ENCODE measurements at places on chromosomes 5 and 9.

DNA sequence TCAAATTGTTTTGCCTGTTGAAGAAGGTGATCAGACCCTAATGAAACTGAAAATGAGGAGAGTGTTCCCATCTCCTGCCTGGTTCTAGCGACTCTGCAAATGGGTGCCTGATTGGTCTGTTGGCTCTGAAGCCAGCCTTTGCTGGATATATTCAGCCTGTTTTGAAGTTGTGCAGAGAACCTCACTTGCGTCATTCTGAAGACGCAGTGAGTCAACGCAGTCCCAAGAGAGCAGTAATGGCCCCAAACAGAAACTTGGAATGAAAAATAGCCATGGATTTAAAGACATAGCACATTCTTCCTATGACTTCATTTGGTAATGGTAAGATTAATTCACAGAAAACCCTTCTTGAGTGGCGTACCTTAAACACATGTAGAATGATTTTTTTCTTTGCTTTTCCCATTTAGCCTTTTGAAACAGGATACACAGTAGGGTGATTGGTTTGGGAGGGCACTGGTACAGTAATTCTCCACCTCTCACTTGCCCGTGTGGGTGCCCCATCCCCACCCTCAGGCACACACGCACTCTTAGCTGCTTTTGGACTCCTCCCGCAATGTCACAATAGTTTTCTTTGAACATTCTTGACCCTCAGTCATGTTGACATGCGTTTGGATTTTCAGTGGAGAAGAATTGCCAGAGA, 54.1 kb upstream of the ABL1 start:
- DNase-seq = peak; percentile 92

DNA sequence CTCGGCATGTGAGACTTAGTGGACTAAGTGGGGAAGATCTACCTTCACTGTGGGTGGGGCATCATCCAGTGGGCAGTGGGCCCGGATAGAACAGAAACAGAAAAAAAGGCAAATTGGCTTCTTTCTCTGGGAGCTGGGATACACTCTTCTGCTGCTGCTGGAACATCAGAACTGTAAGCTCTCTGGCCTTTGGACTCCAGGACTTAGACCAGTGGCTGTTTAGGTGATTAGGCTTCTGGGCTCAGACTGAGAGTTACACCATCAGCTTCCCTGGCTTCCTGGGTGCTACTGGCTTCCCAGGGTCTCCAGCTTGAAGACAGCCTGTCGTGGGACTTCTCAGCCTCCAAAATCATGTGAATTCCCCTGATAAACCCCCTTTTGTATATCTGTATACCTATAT, 122.7 kb upstream of the SLC28A3 start:
- no peak for DNase-seq

- DNase-seq = no peak
These were observed 284.8 kb downstream of the DENND1A start for GRCh38 chr9:123645126-123645525.

DNA sequence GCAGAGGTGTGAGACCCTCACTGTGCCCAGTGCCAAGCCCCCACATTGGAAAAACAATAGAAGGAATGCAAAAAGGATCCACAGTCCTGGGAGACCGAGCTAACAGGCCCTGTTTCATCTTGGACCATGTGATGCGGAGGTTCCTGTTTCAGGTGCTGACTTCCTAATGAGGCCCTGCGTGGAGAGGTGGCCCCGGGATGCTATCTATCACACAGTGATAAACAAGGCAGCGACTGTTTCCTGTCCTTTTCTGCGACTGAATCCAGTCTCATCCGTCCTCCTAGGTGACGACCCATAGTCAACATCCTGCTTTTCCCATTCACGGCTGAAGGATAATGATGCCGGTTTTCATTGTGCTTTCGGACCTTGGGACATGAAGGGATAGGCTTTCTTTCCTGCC, 56.4 kb upstream of the BOD1 start:
- DNase-seq = no peak

- DNase-seq = no peak
These were observed 50.6 kb downstream of the LHFPL2 start for GRCh38 chr5:78597974-78598371.

All from uterus (tissue), 4 donors.